Nephron progenitor cell (in vitro differentiated cells): ENCODE measurements at places on chromosomes 5 and 9.

DNA sequence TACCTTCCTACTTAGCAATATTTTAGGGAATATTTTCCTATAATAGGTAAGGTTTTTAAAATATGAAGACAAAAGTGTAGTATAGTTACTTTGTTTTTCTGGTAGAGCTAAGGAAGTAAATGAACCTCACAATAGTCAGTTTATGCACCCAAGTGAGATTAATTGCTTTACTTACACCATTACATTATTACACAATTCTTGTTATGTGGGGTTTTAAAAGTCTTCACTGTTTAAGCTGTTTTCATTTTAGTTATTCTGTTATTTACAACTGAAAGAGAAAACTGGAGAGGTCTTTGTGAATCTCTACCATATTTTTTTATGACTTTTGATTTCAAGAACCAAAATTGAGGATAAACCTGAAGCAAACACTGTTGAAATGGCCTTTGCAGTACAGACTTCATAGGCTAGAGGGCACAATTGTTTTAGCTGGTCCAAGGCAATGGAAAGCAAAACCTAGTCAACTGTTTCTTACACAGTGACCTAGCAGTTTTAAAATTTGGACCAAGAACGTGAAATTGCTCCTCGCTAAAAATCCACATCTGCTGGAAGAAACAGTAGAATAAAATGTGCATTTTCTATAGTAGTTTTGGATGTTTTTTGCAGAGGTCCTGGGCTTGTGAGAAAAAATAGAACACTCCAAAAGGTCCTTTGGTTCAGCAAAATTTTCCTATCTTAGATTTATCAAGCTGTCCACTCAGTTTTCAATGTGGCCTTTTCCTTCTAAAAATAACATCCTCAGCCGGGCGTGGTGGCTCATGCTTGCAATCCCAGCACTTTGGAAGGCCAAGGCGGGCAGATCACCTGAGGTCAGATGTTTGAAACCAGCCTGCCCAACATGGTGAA, 66.4 kb upstream of the FER start:
- DNase-seq = peak; percentile 11

GRCh38 chr5:98635656-98636055, 137.8 kb upstream of the RGMB start:
- DNase-seq = no peak

- DNase-seq = no peak
Measured at GRCh38 chr5:168106008-168106761, 185.3 kb upstream of the WWC1 start.

DNA sequence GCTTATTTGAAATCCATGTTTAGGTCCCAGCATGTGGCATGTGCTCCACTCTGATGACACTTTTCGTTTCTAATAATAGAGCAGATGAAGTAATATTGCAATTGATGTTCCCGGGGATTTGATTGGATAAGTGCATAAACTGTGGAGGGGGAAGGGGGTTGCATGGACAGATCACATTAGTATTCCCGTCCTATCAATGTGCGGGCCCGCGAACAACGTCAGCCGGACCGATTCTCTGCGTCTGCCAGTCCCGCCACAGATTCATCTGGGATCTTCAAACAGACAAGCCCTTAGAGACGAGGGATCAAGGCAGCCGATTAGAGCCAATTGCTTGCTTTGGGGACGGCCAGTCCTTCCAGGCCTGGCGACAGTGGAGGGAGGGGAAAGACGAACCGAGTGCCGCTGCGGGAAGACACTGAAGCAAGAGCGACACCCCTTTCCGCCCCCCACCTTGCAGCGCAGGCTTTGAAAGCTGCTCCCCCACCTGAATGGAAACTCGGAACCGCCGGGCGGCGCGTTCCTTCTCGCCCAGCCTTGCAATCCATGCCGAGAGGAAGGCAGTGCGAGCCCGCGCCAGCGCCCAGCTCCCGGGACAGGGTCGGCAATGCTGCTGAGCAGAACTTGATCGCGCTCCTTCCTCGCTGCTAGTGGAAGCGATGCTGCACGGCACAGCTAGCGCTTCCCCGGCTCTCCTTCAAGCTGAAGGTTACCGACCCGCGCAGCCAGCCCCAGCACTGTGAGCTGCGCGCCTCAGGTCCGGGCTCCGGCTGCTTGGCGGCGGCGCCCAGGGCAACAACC, at the start of gene RGS7BP:
RGS7BP (plus strand) TSS at position 247 of the 798 bp plus-strand sequence. CDS start 610 bp downstream, outside the sequence.
- peak; percentile 73 for DNase-seq

- DNase-seq = no peak
Measured at GRCh38 chr5:60372786-60373185, 327.2 kb downstream of the DEPDC1B start.

GRCh38 chr5:130227699-130228098, 323.4 kb downstream of the CHSY3 start:
- no peak for DNase-seq

GRCh38 chr5:132829742-132830435, 558 bp downstream of the SHROOM1 start:
- peak; percentile 84 for DNase-seq

DNA sequence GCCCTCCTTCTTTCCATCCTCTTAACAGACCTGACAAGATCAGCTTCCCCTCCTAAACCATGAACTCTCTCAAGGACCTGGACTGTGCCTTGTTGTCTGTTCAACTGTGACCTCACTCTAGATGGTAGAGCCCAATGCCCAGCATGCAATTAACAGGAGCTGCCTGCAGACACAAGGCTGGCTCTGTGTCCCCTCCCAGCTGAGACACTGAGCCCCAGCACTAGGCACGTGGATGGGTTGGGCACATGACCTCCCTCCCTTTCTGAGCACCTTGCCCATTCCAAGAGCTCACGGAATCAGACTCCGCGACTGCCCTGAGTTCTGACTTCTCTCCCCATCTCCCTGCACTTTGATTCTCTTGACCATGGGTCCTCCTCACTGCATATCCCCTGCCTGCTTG, 93.5 kb upstream of the LRRTM2 start:
- no peak for DNase-seq

- DNase-seq = no peak
Measured at GRCh38 chr9:81394881-81395675, 294.3 kb downstream of the TLE1 start.

DNA sequence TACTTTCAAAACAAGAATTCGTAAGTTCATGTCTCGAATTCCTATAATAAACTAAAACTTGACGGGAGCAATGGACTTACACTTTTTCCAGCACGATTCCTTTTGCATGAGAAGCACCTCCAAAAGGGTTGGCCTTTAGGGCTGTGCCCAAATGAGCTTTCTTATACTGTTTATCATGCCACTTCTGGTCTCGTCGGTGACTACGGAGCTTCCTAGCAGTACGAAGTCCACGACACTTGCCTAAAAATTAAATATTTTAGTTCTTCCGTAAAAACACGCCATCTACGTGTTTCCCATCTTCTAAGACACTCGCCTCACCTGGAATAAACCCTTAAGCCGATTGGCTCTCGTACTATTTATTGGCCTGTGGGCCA, 554 bp downstream of the RPS23 start:
- no peak for DNase-seq

- DNase-seq = no peak
Measured at GRCh38 chr5:100789694-100790093, 113.4 kb downstream of the ST8SIA4 start.

DNA sequence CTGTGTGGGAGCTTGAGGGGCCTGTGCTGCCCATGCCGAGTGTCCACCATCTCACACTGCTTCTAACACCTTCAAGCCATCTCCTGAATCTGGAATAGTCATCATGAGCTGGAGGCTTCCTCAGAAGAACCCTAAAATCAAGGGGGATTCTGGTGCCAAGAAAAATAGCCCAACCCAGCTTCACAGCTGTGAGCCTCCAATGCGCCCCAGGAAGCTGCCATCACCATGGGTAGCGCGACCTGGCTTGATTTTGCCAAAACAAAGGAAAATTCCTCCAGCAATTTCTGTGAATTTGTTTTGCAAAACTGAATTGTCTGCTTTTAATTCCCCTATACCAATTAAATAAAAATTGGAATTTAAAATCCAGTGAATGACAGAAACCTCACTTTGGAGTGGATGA, 6.2 kb upstream of the TIFAB start:
- no peak for DNase-seq

- no peak for DNase-seq
Measured at GRCh38 chr5:59835800-59836199, 57.7 kb downstream of the PDE4D start.

DNA sequence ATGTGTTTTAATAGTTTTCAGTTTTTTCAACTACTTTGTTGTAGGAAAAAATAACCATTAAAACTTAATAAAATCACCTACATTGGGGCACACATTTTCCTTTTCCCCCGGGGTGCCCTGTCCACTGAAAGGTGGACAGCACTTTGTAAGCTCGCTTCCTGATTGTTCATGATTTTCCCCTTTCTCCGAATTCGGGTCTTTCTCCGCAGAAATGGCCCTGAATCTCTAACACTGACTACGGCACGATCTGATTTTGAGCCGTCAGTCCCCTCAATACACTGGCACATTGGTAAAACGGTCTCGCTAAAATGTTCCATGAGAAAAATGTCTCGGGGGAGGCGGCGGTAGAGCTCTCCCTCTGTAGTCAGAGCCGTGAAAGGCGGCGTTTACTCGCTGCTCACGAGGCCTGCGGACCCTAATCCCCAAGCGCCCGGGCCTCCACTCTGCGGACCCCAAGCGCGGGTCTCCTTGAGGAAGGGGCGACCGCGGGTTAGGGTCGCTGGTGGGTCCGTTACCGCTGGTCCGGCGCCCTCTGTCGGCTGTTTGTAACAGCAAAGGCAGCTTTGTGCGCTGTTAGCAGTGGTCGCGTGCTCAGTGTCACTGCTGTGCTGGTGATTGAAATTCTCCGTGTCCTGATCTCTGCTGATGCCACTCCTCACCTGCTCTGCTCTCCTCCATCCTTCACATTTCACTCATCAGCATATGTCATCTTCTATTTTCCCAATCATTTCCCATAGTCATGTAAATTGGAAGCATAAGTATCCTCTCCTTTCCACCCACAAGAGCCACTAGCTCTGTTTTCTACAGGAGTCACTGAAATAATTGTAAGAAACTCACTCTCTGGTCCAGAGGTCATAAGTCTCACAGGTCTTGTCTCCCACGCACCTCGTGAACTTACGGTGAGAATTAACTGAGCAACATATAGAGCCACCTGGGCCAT, 10.8 kb upstream of the IFNA2 start:
- peak; percentile 91 for DNase-seq

GRCh38 chr5:127337876-127338275, 47.3 kb downstream of the MEGF10 start:
- DNase-seq = no peak

- DNase-seq = no peak
Measured at GRCh38 chr5:143208781-143209510, 194.5 kb downstream of the NR3C1 start.

DNA sequence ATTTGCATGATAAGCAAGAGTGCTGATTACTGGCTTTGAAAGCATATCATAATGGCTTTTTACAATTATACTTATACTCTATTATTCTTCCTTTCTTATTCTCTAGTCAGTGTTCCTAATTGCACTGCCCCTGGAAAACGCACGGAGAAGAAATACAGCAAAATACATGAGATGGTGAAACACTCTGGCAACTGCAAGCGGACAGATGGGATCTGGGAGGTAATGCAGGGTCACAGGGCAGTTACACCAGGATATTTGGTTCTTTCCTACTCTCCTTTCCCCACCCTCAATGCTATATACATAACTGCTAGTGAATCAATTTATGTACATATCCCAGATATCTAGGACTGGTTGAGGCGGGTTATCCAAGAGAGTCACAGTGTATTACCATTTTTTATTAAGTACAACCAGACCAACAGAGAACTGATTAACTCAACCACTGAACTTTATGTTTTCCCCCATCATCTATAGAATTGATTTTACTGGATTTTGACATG, 423.7 kb downstream of the ZSWIM6 start:
- DNase-seq = no peak

DNA sequence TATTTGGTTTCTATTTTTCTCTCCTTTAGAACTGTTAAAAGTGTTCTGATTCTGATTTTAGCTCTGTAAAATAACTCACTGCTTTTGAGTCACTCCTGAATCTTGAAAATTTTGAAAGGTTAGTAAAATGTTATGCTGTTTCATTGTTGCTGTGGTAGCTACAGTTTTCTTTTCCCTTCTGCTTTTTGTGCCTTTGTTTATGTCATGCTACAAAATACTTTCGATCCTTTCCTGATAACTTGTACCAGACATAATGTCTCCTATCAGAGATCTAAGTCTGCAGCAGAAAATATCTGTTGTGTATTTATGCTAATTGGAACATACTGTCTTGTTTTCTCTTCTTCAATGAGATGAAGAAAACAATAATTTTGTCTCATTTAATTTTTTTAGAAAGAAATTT, 26.9 kb upstream of the CEP120 start:
- DNase-seq = no peak

DNA sequence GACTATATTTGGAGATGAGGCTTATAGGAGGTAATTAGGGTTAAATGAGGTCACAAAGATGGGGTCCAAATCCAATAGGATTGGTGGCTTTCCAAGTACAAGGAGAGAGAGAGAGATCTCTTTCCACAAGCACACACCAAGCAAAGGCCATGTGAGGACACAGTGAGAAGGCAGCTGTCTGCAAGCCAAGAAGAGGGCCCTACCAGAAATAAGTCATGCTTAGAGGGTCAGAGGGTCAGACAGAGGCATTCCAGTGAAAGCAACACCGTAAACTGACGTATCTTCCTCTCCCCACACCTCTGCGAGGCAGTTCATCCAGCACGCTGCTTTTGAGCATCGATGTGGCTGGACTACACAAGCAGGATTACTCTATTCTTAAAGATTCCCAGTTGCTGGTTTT, 87.9 kb downstream of the SLC1A3 start:
- no peak for DNase-seq

GRCh38 chr5:140547508-140548299, at the start of gene EIF4EBP3:
TSS of gene EIF4EBP3 (plus strand) at chr5:140547662. CDS start at chr5:140547738, 76 bp downstream.
- DNase-seq = peak; percentile 93

DNA sequence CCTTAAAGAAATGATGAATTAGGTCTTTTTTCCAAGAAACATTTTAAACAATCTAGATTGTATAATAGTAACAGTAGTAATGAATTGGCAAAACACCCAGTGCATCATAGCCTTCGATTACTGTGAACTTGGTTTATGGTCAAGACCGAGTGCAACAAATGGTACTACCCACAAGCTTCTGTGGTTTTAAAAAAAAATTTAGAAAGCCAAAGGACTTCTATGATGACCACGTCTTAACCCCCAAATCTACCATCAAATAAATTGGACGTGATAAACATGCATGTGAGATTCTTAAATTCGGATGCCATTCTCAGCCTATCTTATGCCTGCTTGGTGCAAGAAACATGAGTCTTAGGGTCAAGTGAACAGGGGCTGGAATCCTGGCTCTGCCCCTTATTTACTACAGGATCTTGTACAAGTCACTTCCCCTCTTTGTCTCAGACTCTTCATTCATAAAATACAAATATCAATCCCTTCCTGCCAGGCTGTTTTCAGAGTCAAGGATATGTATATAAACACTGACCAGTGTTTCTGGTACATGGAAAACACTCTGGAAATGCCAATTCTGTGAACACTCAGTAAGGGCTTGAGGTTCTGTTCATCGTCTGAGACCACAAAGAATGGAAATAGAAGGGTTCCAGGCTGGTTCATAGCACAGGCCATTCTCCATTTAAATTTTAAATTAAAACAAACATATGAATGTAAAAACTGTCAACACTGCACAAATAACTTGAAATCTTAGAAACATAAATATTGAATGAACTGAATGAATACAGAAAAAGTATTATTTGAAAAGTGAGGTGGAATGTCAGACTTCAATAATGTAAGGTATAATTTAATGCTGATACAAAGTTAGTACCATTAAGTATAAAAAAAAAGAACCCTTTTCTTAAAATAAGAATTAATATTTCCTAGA, 107.8 kb downstream of the NR6A1 start:
- no peak for DNase-seq

GRCh38 chr5:17252543-17252942, 35.1 kb downstream of the BASP1 start:
- DNase-seq = no peak
